ENCODE measurements at places on chromosomes 2 and 18. TPM values are rescaled to one million over a fixed set of nuclear protein-coding genes. Genes with fewer than 3 reads are reported as not detected.

Gene TWIST2
- total RNA-seq: 5.4 TPM

Gene SCYGR3
- total RNA-seq: not detected

Gene NAGK
- total RNA-seq: 46.0 TPM

Gene LBX2
- total RNA-seq: 2.4 TPM

DNA sequence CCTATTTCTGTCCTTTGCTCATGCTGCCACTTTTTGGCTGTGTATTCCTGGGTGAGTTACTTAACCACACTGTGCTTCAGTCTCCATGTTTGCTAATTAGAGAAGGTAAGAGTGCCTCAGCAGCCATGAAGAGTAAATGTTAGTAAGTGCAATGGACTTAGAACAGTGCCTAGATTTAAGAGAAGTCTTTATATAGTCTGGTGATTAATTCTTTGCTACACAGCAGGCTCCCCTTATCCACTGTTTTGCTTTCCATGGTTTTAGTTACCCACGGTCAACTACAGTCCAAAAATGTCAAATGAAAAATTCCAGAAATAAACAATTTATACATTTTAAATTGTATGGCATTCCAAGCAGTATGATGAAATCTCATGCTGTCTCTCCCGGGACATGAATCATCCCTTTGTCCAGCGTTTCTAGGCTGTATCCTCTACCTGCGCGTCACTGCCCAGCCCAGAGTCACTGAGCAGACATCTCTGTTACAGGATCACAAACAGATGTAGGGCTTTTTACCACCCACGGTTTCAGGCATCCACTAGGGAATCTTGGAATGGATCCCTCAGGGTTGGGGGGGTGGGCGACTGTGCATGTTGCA is 91.0 kb downstream of the CTIF start:
- peak; percentile 39 for DNase-seq

DNA sequence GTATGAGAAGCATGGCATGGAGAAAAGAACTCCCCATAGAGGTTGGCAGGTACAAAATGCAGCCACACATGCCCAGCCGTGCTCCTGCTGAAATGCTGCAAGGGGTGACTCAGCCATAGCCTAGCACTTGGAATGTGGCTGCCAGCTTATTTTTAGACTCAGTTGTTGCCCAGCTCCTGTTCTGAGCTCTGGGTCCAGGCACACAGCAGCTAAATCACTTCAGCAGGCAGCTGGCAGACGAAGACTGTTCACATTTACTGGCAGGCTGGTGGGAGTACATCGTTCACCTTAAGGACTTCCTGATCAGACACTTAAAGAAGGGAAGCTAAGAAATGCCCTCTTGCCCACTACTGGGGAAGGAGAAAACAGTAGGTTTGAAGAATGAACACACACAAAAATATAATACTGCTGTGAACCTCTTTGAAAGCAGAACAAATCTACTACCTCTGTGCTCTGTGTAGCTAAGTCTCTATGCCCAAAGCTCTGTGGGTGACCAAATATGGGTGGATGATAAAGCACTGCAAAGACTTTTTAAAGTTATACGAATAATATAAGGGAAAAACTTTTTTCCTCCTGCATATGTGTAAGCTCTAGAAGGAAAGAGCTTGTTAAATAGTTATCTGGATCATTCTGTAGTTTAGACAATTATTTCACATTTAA is 146.1 kb downstream of the LNPK start:
- DNase-seq: no peak

- DNase-seq: no peak
Measured at GRCh38 chr18:14086458-14087231, 45.6 kb downstream of the ZNF519 start.

GRCh38 chr2:203867561-203868200 is at the start of gene CTLA4:
CTLA4 (plus strand) TSS chr2:203867771; CDS start chr2:203867943, 172 bp downstream.
- DNase-seq: no peak

- no peak for DNase-seq
Measured at GRCh38 chr2:6186332-6187151, 494.4 kb downstream of the SOX11 start.

GRCh38 chr18:73597832-73598615 is 549.6 kb downstream of the FBXO15 start:
- DNase-seq: no peak

GRCh38 chr2:56770490-56770889 is 586.7 kb downstream of the CCDC85A start:
- no peak for DNase-seq

DNA sequence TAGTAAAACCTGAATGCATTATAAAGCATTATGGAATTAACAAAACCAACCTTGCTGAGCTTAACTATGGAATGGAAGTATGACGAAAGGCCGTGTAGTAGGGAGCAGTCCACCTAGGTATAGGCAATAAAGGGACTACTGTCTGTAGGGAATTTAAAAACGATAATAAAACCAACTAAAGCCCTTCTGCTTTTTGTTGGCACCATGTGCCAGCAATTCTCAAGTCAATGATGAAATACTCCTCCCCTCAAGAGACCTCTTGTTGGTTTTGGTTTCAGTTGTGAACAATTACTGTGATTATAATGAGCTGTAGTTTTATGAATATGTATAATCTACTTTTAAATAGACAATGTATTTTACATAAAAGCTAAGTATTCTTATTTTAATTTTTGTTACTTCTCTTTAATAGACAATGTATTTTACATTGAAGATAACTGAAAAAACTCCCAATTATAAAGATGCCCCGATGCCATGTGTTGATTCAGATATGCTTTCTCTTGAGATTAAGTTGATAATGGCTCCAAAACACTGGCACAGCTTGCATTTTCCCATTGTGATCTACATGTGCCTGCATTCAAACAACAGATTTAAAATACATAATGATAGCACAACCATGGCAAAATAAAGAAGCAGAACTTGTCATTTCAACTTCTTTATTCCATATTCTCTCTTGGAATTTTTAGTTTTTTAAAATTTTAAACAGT is 55.5 kb upstream of the ZDBF2 start:
- DNase-seq: no peak

DNA sequence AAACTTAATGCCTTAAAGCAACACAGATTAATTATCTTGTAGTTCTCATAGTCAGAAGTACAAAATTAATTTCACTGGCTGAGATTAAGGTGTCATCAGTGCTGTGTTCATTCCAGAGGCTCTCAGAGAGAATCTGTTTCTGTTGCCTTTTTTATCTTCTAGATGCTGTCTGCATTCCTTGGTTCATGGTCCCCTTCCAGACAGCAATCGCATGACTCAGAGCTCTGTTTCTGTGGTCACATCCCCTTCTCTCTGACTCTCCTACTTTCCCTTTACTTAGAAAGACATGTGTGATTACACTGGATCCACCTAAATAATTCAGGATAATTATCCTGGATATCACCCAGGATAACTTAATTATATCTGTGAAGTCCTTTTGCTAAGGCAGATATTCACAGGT is 148.6 kb downstream of the MAIP1 start:
- no peak for DNase-seq

DNA sequence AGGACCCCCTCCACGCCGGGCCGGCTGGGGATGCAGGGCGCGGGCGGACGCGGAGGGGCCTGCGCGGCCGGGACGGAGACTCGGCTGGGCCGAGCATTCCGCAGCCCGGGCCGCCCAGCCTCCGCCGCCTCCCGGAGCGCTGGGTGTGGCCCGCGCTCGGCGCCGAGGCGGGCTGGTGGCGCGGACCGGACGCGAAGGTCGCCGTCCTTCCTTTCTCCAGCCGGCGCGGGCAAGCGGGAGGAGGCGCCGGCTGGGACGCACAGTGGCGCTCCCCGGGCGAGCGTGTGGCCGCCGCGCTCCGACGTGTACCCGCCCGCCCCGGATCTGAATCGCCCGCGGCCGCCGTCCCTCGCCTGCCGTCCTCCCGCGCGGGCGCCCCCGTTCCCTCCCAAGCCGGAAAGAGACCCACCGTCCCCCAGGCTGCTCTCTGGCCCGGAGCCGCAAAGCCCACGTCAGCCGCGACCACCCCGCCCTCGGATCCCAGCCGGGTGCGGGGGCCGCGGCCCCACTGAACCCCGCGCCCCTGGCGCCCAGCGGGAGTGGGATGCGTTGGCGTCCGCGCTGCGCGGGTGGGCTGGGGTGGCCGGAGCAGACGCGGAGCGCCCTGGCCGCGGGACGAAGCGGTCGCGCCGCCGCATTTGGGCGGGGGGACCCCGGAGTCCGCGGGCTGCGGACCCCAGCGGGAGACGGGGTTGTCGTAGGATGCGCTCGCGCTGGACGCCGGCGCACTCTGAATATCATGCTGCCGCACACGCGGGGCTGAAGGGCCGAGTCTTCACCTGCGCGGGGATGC is 634 bp downstream of the SPATS2L start:
- DNase-seq: no peak

DNA sequence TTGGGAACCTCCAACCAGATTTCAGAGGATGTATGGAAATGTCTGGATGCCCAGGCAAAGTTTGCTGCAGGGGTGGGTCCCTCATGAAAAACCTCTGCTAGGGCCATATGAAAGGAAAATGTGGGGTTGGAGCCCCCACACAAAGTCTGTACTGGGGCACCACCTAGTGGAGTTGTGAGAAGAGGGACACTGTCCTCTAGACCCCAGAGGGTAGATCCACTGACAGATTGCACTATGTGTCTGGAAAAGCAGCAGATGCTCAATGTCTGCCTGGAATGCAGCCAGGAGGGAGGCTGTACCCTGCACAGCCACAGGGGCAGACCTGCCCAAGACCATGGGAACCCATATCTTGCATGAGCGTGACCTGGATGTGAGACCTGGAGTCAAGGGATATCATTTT is 573.7 kb upstream of the NXPH2 start:
- no peak for DNase-seq

GRCh38 chr2:33209976-33210375 is 263.2 kb downstream of the LTBP1 start:
- peak; percentile 30 for DNase-seq

- no peak for DNase-seq
Measured at GRCh38 chr2:230700447-230700846, 12.2 kb upstream of the CAB39 start.

Data from pulmonary artery endothelial cell (primary cell).